ENCODE measurements at places on chromosomes 5 and 9.

- no peak for DNase-seq
Observed at GRCh38 chr5:33324667-33325307, 116.0 kb upstream of the TARS1 start.

DNA sequence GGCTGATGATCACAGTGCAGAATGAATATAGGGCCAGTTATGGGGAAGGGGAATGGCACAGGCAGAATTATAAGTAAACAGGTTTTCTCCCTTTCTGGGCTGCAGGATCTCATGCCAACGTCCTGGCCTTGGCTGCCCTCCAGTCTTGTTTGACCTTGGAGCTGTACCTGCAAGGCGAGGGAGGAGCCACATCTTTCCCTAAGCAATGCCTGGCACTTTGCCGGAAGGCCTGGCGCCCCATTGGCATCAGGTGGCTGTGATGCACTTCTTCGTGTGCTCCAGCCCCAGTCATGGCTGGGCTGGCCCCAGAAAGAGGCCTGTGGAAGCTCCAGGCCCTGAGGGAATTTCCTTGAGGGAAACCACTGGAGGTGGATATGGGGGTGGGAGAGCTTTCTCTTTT is 16.7 kb upstream of the IQGAP2 start:
- DNase-seq, result no peak

DNA sequence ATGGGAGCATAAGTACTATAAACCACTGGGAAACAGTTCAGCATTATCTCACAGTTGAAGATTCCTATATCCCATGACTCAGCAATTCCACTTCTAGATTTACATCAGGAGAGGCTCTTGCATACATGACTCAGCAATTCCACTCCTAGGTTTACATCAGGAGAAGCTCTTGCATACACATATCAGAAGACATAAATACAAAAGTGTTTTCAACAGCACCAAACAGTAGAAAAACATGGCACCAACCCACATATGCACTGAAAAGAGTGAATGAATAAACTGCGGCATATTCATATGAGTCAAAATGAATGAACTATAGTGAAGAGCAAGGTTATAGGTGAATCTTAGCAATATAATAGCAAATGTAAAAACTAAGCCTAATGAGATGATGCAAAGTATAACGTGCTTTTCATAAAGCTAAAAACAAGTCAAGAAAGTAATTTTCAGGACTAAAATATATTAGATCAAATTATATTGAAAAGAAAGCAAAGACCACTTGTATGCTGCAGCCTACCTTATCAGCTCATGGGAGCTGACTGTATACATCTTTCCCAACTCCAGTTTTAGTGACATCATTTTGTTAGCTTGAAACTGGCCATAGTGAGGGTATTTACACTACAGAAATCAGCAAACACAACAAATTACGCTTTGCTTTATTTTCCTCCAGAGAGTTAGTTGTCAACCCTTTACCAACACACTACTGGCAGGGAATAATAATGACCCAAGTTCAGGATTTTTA is 95.8 kb downstream of the ANKRD18B start:
- DNase-seq, result no peak

DNA sequence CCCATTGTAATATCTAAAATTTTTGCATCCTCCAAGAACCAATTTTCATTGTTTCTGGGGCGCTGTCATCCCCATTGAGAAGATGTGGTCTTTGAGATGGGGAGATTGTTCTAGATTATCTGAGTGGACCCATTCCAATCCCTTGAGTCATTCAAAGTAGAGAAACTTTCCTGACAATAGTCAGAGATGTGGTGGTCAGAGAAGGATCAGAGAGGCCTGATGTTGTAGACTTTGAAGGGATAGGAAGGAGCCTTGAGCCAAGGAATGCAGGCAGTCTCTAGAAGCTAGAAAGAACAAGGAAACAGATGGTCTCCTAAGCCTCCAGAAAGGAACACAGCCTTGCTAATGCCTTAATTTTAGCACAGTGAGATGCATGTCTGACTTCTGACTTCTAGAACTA is 80.4 kb downstream of the TEK start:
- DNase-seq, result no peak

DNA sequence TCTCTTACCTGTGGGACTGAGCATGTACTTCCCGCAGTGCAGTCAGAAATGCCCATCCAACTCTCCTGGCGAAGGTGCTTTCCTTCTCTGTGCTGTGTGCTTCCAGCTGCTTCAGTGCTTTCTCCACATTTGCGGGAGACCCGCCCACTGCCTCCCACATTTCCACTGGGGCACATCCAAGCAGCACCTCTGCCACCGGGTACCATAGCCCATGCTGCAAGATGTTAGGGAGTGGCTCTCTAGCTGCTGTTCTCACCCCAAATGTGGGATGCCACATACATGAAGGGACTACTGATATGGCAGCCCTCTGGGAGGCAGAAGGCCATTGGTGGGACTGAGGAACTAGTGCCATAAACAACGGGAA is 8.8 kb downstream of the DMAC1 start:
- no peak for DNase-seq

GRCh38 chr9:94644543-94644942 is 5.2 kb upstream of the FBP1 start:
- DNase-seq, result no peak

DNA sequence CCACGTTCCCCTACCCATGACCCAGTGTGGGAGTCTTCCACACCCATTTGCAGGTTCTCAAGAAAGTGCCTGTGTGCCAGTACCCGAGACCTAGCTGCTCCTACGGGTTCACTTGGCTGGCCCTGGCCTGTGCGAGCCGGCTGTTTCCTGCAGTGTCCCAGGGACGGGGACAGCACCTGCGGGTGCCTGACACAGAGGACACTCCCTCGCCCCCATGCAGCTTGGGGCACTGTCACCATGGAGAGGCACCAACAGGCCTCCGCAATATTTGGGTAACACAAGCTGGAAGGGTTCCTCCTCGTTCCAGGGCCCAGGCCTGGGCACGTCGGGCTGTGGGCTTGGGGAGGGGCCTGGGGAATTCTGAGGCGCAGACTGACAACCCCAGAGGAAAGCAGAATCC is 41.4 kb downstream of the DUSP1 start:
- DNase-seq, result no peak

GRCh38 chr5:18023986-18024385 is 389.7 kb downstream of the TAF11L14 start:
- DNase-seq, result no peak

- DNase-seq, result no peak
Observed at GRCh38 chr9:125948887-125949596, 201.9 kb downstream of the PBX3 start.

DNA sequence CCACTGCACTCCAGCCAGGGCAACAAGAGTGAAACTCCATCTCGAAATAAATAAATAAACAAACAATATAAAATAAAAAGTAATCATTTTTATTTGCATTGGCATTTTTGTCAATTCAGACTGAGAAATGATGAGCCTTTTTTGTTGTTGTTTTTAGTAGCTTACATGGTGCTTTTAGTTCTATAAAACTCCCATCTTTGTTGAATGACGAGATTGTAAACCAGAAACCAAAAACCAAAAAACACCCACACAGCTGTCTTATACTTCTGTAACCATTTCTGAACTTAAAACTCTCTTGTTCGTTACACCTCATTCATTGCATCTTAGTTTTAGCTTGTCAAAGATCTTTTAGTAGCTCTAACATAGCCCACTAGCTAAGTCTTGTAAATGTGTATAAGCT is 44.7 kb downstream of the GGTA1 start:
- no peak for DNase-seq

GRCh38 chr5:16936150-16936988 is at the start of gene MYO10:
TSS of gene MYO10 (minus strand) at chr5:16936288. CDS start at chr5:16935808, 480 bp downstream.
- no peak for DNase-seq

DNA sequence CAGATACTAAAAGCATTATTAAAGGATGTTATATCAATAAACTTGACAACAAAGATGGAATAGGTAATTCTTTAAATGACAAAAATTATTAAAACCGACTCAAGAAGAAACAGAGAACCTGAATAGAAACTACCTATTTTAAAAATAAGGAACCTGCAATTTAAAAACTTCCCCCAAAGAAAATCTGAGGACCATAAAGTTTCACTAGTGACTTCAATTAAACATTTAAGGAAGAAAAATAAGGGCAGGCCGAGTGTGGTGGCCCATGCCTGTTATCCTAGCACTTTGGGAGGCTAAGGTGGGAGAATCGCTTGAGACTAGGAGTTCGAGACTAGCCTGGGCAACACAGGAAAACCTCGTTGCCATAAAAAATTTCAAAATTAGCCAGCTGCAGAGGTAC is 99.6 kb downstream of the FANCC start:
- no peak for DNase-seq

DNA sequence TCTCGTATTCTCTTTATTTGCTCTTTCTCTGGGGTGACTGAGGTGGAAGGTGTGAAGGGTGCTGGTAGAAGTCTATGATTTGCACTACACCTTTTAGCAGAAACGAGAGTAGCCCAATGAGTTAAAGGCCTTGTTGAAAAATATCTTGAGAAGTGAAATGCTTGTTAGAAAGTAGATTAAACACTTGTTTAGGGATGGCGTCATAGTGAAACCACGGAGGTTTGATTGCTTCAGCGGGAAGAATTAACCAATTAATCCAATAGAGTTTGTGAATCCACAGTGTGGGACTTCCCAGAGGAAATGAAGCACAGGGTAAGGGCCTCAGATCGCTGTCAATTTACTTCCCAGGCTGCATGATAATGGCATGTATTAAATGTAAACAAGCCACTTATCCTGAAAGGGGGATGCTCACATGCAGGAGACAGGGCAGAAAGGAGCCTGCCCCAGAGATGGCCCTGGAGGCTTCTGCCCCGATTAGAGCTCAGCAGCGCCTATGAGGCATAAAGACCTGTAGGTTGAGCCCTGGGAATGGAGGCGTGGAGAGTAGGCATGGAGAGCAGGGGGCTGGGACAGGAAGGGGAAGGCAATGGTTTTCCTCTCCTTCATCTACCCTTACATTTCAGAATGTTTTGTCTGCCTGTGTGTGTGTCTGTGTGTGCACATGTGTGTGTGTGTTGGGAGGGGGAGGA is 1.5 kb downstream of the FAM170A start:
- DNase-seq, result no peak

DNA sequence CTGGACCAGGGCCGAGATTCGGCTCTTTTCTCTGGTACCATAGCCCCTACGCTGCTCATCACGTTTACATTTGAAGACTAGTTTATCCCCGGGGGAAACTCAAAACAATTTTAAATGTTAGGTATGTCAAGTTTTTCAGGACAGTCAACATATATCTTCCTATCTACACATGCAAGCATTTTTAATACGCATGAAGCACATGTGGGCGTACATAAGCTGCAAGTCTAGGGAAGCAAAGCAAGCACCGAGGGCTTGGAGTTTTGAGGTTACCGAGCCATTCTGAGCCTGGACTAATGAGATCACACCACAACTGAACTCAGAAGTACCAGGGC is 154.4 kb downstream of the AUH start:
- DNase-seq, result no peak

- no peak for DNase-seq
Observed at GRCh38 chr5:110323357-110323756, 403.1 kb downstream of the TMEM232 start.

DNA sequence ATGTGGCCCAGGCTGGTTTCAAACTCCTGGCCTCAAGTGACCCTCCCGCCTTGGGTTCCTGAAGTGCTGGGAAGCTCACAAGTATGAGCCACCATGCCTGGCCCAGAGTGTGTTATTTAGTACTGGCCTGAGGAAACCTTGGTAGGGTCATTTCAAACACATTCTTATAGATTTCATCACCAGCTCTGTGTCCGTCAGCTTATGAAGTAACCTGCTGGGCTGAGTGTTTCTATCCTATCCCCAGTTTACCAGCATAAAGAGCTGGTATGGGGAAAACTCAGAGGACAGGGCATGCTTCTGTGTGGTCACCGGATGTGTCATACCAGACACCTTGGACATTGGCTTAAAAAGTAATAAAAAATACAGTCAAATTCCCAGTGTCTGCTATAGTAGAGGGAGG is 45.3 kb downstream of the PTPN3 start:
- no peak for DNase-seq

- DNase-seq, result no peak
Observed at GRCh38 chr5:75460942-75461610, 50.4 kb downstream of the CERT1 start.

DNA sequence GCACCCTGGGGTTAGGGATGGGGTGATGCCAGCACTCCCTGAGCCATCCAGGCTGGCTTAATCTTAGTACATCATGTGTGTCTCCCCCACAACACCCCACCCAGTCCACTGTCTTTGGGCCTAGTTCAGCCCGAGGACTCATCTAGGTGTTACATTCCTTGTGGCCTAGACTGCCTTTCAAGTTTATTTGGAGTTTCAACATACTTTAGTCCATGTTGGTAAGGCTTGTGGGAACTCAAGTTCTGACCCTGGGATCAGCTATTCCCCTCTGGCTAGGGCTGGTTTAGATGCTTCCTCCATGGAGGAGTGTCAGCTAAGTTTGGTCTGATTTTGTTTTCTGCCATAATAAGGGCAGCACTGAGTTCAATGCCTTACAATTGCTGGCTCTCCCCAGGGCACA is 302.4 kb downstream of the SMARCA2 start:
- DNase-seq, result no peak

GRCh38 chr5:59496524-59497134 is 396.9 kb downstream of the PDE4D start:
- DNase-seq, result no peak

GRCh38 chr5:12910641-12911040 is 1006.4 kb upstream of the CTNND2 start:
- DNase-seq, result no peak

DNA sequence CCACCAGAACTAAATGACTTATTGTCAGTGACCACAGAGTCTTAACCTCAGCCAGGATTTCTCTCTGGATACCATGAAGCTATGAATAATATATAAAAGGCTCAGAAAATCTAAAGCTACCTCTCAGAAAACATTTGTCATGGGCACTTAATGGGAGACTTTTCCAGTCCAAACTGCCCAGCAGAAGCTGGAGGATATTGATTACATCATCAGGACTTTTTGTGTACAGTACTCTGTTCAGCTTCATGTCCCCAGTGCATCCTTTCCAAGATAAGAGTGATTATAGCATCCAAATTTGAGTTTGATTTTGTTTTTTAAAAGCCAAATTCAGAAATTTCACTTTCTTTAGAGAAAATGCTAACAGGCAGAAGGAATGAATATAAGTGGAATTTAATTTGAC is 123.9 kb upstream of the C6 start:
- DNase-seq, result no peak

DNA sequence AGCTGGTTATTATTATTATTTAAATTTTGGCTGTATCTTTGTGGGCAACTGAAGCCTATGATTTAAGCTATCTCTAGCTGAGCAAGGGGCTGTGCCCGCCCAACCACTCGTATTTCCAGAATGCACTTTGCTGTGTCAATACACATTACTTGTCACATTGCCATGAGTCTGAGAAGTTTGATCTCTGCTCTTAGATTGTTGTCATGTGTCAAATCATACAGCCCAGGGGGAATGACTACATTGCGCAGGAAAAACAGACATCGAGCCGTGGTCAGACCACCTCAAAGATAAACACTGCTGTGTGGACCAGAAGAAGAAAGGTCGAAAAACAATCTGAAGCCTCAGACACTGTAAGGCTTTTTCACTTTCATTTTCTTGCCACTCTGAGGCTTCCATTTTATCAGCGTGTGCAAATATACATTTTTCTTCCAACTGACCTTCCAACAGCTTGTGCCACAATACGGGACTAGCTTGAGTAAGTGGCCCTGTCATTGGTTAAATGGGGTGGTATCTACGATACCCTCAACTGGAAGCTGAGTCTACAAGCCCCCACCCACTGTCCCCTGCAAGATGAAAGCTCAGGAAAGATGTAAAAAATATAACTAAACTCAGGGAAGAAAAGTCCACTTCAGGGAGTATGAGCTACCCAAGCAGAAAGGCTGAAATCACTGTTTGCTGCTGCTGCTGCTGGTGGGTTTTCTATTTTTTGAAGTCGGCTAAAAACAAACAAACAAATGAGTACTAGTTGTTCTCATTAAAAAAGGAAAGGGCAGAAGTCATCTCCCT is 603.0 kb downstream of the BNC2 start:
- DNase-seq, result no peak

GRCh38 chr9:28413471-28413870 is 840.2 kb upstream of the C9orf72 start:
- no peak for DNase-seq

Data from activated CD4-positive, CD25-positive, alpha-beta regulatory T cell (primary cell).